ENCODE measurements at places on chromosomes 3 and 15.

GRCh38 chr3:172115787-172116186, 76.4 kb downstream of the FNDC3B start:
- no peak for DNase-seq

DNA sequence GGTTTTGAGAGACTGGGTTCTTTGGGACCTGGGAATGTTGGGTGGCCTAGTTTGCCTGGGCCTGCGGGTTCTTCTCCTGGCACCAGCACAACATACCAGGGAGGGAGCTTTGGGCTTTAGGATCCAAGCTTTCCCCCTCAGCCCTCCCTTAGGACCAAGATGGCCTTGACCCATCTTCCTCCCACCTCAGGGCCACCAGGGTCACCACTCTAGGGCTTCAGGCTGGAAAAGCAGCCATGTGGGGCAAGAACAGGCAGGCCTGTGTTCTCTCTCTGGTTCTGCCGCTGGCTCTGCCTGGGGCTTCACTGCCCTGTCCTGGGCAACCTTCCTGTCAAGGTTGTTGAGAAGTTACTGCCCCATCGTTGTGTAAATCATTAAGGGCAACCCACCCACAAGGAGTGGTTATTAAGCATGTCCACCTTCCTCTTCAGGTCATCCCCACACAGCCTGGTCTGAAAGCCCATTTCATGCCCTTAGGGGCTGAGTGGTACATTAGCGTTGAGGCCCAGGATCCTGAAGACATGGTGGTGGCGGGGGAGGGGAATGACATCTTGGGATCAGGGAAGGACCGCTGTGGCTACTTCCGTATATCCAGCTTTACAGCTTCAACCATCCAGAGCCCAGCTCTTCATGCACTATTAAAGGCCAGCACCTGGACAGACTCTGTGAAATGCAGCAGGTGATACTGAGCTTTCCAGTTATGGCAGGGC, 652 bp downstream of the DUOX1 start:
- no peak for DNase-seq

GRCh38 chr3:132017137-132017536, 17.7 kb downstream of the CPNE4 start:
- DNase-seq, result no peak

DNA sequence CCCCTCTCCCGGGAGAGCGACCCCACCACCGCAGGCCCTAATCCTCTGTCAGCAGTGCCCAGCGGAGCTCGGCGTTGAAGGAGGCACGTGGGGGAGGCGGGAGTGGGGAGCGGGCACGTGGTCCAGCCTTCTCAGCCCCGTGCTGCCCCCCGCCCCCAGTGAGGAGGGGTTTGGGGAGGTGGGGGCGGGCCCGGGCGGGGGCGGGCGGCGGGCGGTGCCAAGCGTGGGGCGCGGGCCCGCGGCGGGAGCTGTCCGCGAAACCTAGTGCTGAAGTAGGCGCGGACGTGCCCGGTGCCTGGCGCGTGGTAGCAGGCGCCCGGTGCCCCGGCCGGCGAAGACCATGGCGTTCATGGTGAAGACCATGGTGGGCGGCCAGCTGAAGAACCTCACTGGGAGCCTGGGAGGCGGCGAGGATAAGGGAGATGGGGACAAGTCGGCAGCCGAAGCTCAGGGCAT, at the start of gene CPLX3:
Gene CPLX3 (plus strand): TSS at position 264 of the 456 bp plus-strand sequence. CDS start 77 bp downstream, at position 341.
- DNase-seq, result no peak

- no peak for DNase-seq
Observed at GRCh38 chr15:51803965-51804364, 25.5 kb upstream of the TMOD3 start.

- DNase-seq, result no peak
Observed at GRCh38 chr3:32706348-32707025, 21.5 kb downstream of the CNOT10 start.

- no peak for DNase-seq
Observed at GRCh38 chr15:49247556-49248110, 77.6 kb downstream of the GALK2 start.

DNA sequence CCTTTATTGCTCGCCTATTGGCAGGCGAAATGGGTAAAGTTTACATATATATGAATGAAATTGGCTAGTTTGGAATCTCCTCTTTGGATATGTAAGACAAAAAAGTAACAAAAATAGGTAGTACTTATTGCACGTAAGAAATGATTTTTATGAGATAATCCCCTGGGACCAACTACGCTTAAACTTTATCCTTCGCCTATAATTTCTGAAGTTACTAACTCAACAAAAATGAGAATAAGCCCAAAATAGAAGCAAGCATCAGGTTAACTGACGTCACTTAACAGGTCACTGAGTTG, 438 bp upstream of the SLC49A4 start:
- no peak for DNase-seq

DNA sequence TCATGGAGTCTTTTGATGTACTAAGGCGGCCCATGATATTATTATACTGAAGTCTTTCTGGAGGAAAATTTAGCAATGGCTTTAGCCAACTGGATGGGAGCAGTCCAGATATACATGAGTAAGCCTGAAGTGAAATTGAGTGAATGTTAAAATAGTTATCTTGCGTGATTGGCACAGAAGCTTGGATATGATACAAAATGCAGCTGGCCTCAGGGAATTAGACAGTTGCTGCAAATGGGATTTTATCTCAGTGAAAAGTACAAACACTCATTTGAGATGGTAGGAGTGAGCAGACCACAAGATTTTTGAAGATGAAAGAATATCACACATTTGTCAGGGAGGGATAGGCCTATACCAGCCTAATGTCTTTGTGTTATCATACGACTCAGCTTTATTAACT, 8.9 kb downstream of the LMOD3 start:
- no peak for DNase-seq

GRCh38 chr3:169604568-169604967, 58.9 kb downstream of the MECOM start:
- DNase-seq, result no peak

DNA sequence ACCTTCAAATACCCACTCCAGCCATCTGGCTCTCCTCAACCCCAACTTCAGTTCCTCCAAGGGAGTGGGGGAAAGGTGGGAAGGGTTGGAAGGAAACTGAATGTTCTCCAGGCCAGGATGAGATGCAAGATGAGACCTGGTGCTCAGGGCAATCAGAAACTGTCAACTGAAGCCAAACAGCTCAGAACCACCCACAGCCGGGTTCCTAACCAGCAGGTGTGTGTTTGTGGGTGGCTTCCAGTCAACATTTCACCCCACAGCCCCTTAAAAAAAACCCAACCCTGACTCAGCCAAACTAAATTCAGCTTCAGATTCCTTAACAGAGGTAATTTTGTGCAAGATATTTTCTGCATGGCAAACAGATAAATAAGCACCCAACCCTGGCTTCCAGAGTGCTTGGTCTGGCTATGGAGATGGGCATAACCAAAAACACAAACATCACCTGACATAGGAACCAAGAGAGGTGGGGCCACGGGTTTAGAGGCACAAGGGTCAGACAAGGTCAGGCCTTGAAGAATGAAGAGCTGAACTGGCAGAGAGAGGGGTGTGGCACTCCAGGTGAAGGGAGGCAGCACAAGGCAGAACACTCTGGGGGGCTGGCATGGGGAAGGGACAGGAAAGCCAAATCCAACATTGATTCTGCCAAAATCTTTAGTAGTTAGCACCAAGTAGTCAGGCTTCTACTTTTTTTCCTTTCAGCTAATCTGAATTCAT, 34.7 kb downstream of the ZNF445 start:
- DNase-seq, result no peak

- no peak for DNase-seq
Observed at GRCh38 chr15:25763331-25763751, 99.8 kb downstream of the ATP10A start.
